ENCODE measurements at places on chromosomes 7 and 10.

GRCh38 chr7:115123441-115123840 is 201.5 kb downstream of the MDFIC start:
- DNase-seq, result no peak

GRCh38 chr7:131042269-131043160 is 285.2 kb upstream of the MKLN1 start:
- DNase-seq, result no peak

DNA sequence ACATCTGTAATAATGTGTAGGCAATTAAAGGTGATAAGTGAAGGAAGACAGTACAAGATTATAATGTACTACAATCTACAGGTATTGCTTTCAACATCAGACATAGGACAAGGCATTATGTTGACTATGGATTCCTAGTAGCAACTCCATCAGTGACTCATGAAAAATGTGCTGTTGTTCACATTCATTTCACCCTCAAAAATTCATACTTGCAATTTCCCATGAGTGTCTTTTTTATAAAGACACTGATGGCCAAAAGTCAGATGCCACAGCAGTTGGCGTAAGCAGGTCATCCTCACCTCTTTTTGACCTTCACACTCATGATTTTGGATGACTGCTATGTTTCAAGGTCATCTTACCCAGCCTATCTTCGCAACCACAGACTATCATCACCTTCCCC is 100.0 kb upstream of the AMPH start:
- DNase-seq, result no peak

DNA sequence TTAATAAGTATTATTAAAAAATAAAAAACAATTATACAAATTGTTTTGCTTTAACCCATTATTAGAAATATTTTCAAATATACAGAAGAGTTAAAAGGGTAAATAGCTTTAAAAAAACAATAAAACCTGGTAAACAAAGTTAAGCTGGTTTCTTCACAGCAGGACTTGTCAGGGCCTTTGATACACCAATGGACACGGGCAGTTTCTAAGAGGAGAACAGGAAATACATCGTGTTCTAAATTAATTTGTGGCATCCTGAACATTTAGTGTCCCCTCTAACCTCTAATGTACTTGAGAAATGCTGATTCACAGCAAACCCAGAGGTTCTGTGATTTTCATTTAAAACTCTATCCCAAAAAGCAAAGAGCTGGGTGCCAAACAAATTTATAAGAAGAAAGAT is 80.8 kb downstream of the RAB11FIP2 start:
- DNase-seq, result no peak

DNA sequence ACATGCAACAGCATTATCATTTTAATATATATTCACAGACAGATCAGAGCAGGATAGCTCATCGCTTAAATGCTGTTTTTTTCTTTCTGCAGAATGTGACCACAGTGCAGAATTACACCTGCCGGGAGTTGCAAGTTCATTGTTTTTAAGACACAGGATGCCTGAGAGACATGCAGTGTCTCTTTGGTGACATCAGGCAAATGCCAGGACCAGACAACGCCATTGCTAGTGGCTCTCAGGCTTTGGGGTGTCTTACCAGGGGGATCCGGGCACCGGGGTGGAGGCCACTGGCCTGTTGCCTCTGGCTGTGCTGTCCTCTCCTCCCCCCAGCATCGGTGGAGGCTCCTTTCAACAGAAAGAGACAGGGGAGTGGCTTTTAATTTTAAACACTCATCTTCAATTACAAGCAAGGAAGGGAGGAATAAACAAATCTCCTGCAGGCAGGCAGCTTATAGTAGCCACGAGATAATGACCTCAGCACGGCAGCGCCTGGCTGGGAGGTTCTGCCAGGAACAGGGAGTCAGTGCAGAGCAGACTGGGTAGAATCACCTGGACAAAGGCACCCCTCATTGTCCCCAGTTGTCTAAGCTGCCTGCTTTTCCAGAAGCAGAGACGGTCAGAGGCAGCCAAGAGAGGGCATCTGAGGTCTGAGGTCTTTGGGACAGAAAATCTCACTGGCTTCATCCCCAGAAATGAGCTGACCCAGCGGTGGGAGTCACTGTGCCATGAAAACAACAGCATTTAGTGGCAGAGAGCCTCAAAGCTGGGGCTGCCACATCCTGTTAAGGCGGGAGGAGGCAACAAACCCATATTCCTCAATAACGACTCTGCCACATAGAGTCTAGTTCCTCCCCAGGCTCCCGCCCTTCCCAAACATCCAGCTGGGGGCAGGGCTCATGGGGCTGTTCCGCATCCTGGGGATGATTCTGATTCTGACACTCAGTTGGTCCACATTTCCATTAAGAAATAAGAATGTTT is 148.4 kb downstream of the TCERG1L start:
- DNase-seq, result no peak

DNA sequence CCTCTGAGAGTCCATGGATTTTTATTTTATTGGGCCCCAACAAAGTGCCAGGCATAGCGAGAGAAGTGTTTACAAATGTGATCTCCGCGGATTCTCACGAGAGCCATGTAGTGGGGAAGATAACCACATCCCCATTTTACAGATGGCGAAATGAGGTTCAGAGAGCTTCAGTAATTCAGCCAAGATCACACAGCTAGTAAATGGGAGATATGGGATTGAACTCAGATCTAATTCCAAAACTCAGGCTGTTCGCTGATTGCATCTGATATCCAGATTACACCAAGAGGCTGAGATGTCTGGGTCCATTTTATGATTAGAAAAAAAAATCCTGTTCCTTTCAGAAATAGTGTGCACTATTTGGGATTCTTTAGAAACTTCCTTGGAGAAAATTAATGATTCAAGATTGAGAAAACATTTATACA is 1.3 kb downstream of the FAS start:
- DNase-seq, result no peak

GRCh38 chr10:79400146-79401004 is 45.0 kb downstream of the ZCCHC24 start:
- DNase-seq, result peak; percentile 45

GRCh38 chr7:43491123-43491522 is 91.8 kb upstream of the STK17A start:
- DNase-seq, result no peak

GRCh38 chr7:80039251-80039884 is 95.3 kb upstream of the GNAI1 start:
- no peak for DNase-seq

DNA sequence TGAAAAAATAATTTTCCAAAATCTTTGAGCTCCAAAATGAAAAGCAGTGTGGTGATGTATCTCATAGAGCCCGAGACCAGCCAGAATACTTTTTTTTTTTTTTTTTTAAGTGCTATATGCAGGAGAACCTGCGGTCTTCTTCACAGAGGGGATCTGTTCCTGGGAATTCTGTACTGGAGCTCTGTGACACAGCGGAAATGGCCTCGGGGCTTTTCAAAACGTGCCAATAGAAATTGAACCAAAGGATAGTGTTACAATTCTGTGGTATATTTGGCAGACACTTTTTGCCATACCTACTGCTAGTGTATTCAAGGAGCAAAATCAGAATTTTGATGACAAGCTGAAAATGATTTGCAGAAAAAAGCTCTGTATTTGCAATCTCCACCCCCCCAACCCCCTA is 1429.3 kb upstream of the LRRTM3 start:
- DNase-seq, result no peak

GRCh38 chr10:124526621-124527267 is 65.1 kb downstream of the LHPP start:
- DNase-seq, result no peak

DNA sequence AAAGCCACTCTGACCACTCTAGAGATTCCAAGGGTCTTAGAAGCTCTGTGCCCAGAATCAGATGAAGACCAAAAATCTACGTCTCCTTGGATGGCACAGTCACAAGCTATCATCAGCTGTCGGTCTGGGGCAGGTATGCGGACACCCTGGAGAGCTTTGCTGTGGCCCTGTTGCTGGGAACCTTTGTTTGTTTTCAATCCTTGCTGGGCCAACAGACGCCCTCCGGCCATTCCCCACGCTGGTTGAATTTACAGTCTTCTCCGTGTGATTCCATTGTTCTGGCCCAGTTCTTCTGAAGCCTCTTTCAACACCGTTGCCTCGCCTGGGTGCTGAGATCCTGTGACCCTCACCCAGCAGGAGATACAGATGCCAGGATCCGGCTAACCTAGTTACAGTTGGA is 149.4 kb upstream of the PFKP start:
- no peak for DNase-seq

DNA sequence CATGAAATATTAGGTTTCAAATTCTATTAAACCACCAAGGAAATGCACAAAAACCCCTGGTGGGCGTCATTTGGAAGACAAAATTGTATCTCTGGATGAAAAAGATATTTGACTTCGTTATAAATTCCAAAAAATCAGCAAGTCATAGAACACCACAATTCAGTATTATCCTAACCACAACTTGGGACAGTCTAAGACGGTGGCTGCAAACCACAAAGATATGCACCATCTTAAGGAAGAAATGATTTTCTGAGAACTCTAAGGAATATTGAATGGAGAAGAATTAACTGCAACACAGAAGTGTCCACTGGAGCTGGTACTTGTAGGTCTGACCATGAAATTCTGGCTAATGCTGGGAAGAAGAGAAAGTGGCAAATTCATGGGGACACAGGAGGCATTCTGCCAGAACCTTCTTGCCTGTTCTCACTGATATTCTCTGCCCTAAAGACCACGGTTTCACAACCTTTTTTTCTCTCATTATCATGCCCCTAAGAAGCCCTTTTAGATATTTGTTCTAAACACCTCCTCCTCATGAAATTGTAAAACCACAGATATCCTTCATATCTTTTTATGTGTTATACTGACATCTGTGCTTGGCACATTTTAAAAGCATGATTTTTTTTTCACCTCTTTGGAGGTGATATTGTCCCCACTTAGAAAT is 92.9 kb downstream of the SFMBT2 start:
- DNase-seq, result no peak

DNA sequence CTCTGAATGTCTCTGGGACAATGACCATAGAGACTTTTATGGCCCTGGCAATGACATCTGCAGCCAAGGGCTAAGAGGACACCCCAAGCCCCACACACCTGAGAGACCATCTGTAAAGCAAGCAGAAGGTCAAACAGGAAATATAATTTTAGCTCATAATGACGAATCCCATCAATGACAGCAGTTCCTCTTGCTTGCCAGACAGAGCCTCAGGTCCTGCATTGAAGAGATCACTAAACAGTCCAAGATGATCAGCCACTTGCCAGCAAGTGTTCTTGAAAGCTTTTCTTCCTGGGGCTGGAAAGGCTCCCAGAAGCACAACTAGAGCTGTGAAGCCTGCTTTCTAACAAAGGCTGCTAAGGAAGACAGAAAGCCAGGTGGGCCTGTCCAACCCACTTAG is 993.7 kb upstream of the AUTS2 start:
- DNase-seq, result no peak

DNA sequence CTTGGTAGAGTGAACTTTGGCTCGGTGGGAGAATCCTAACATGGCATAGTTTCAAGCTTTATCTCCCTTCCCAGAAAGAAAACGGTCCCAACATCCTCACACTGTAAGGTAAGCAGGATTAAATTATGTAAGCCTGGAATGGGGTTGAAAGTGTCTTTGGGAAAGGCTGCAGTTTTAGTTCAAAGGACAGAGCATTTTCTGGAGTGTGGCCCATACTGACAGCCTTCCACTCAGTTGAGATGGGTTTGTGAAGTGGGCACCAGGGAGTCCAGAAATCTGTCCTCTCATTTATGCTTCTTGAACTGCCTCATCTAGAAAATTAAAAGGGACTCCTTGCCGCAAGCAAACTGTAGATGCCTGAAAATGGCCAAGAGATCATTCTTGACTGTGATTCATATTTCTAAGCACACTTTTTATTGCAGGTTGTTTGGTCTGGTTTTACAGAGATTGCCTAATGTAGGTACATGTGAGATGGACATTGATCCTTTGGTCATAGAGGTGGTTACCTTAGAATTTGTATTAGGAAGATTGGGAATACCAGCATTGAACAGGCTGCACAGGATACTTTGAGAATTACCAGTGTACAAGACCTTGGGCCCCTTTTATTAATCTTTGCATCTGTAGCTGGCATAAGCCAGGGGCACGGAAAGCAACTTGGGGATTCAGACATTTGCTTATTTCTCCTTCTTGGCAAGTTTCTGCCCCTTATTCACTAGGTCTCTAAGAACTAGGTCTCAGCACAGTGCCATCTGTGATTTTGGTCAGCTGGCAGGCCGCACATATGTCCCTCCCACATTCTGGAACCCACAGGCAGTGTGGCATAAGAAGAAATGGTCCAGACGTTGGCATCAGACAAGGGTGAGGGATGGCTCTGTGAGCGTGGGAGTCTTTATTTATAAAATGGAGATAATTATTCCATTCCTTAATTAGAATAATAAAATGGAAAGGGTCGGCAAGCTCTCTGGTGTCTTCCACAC is 125.9 kb downstream of the GLCCI1 start:
- DNase-seq, result no peak

GRCh38 chr7:2276107-2276506 is 34.1 kb downstream of the NUDT1 start:
- DNase-seq, result no peak

GRCh38 chr7:17038783-17039170 is 157.0 kb upstream of the AGR3 start:
- no peak for DNase-seq

GRCh38 chr10:114353383-114353782 is 50.9 kb downstream of the AFAP1L2 start:
- DNase-seq, result no peak

GRCh38 chr7:47225387-47226131 is 356.4 kb downstream of the TNS3 start:
- no peak for DNase-seq

- no peak for DNase-seq
Measured at GRCh38 chr7:88302486-88302885, 4.2 kb downstream of the STEAP4 start.

GRCh38 chr7:38929460-38930171 is 20.6 kb upstream of the VPS41 start:
- DNase-seq, result no peak

GRCh38 chr7:46859963-46860475 is 721.9 kb downstream of the TNS3 start:
- DNase-seq, result peak; percentile 19

- no peak for DNase-seq
Measured at GRCh38 chr7:9082203-9082602, 648.8 kb downstream of the NXPH1 start.

All from SK-N-DZ (cell line).